ENCODE measurements at places on chromosomes 5 and 9.

DNA sequence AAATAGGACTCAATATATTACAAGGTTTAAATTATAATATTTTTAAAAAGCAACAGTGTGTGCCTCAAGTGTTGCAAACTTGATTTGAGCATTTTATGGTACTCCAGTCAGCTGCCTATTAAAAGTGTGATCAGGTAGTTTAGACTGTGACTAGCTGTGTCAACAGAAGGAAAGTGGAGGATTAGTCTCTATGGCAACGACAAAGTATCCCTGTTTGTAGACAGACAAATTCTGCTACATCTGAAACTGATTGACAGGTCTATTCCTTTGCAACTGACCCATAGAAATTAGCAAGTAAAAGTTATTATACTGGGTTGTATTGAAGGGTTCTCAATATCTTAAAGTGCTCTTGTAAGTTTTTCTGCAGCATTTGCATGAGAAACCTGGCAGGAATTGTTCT lies 249.8 kb upstream of the ARRDC3 start:
- DNase-seq: no peak

DNA sequence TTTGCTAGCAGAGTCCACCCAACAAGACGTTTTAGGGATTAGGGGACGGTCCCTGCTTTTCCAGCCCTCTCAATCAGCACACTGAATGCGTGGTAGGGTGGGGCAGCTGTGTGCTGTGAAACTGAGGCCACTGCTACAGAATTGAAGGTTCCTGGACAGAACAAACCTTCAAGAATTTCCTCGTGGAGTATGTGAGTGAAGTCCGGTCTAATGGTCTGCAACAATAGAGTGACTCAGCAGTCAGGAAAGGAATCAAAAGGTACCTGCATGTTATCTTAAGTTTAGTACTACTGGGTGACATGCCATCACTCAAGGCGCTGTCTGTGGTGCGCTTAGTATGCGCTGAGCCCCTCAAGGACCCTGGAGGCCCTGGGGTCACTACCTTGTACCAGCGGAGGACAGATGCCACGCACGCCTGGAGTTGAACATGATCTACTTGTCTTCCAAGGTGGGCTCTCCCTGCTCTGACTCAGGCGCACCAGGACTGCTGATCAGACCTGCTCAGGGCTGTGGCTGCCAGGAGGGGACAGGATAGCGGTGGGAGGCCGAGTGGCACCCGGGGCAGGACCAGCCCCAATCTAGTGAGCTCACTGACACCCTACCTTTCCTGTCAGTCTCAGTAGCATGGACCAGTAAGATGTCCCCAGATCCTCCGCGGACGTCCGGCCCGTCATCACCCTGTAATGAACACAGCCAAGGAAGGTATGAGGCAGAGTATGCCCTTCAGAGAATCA lies 50.5 kb downstream of the PRRT1B start:
- no peak for DNase-seq

- peak; percentile 85 for DNase-seq
Observed at GRCh38 chr5:69492391-69492922, at the start of gene OCLN. OCLN (plus strand) TSS chr5:69492790; CDS start chr5:69504245, 11,455 bp downstream.

- no peak for DNase-seq
Observed at GRCh38 chr9:91834740-91835139, 115.3 kb downstream of the ROR2 start.

- peak; percentile 44 for DNase-seq
Observed at GRCh38 chr9:5442400-5443011, 4.8 kb upstream of the PLGRKT start.

DNA sequence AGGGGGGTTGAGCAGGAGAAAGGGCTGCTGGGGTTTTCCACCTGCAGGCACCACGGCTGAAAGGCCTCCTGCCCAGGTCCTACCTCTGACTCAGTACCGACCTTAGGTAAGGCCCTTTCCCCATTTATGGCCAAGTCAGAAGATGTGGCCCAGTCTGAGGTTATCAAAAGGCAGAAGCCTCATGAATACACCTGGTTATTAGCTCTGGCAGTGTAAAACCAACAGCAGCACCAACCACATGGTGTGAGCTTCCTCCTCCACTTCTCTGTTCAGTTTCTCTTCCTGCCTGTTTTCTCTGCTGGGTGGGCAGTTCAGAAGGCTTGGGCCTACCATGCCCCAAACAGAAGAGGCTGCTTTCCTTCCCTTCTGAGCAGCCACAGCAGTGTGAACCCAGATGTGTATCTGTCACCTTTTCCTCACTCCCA lies 86.9 kb downstream of the UGCG start:
- no peak for DNase-seq

DNA sequence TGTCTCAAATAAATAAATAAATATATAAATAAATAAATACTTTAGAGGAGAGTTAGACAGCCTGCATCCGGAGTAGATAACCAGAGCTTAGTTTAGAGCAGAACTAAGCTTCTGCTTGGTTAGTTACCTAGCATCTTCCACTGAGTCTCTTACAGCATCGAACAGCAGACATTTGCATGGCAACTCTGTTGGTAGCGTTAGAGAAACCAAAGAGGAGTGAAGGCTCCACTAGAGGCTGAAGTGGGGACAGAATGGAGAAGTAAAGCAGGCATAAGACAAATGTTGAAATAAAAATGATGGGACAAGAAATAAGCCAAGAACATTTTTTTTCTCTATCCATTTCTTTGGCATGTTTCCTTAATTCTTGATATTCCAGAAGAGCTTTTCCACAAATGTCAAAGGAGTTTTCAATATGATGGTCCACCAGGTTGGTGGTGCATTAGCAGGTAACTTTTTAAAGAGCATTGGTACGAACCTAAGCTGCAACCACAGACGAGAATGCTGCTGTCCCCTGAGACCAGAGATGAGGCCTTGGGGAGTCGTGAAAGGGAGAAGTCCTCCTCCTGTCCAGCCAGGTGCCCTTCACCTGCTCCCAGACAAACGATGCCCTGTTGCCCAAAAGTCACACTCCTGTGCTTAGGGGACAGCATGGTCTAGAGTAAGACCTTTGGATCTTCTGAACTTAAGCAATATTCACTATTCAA lies 438.3 kb downstream of the DIRAS2 start:
- DNase-seq: no peak

DNA sequence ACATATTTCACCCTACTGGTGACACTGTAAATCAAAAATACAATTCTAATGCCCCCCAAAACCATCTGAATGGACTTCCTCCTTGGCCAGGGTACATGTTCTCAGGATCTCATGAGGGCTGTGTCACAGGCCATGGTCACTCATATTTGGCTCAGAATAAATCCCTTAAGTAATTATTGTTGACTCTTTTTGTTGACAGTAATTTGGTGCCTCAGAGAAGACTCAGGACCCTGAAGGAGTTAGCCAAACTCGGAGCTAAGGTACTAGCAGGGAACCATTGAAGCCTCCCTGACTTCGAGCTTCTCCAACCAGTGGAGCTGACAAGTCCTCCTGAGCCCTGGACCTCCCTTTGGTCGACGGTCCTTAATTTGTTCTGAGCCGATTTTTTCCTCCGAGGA lies 51.2 kb upstream of the SNAPC3 start:
- no peak for DNase-seq

DNA sequence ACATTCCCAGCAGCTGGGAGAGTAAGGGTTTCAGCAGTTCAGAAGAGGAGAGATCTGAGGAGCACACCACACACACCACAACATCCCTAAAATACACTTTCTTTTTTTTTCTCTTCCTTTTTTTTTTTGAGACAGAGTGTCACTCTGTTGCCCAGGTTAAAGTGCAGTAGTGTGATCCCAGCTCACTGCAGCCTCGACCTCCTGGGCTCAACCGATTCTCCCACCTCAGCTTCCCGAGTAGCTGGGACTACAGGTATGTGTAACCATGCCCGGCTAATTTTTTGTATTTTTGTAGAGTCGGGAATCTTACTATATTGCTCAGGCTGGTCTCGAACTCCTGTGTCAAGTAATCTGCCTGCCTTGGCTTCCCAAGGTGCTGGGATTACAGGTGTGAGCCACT lies 9.7 kb upstream of the UBAP1 start:
- no peak for DNase-seq

DNA sequence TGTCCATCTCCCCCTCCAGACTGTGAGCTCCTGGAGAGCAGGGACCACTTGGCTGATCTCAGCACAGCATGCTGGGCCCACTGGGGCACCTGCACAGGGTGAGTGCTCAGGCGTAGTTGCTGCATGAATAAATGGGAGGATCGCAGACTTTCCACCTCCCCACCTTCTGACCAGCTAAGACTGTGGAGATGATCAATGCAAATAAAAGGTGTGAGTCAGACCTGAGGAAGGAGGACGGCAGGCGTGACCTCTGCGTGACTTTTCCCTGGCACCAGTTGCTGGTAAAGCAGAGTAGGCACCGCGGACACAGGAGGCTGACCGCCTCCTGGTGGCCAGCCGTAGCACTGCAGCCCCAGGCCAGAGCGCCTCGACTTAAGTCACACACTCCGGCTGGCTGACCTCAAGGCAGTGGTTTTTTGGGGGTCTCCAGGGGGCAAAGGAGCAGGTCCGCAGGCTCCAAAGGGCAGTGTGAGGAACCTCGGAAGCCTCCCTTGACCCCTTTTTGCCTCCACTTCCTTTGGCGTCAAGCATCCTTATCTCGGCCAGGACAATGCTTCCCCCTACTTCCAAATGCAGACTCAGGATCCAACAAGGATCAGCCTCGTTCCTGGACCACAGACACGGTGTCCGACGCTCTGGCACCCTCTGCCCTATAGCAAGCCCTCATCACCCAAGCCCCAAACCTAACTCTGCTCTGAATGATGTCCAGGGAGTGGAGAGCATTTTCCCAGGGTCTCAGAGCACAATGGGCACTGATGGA lies 12.7 kb upstream of the TDRD7 start:
- DNase-seq: peak; percentile 82

- no peak for DNase-seq
Observed at GRCh38 chr5:130541617-130542221, 623.3 kb downstream of the HINT1 start.

DNA sequence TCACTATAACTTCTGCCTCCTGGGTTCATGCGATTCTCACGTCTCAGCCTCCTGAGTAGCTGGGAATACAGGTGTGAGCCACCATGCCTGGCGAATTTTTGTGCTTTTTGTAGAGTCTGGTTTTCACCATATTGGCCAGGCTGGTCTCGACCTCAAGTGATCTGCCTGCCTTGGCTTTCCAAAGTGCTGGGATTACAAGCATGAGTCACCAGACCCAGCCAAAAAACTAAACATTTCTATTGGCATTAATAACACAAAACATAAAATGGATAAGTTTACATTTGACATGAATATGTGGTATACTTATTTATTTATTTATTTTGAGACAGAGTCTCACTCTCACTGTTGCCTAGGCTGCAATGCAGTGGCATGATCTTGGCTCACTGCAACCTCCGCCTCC lies 13.6 kb upstream of the REEP5 start:
- no peak for DNase-seq

GRCh38 chr5:97452646-97453045 lies 269.6 kb upstream of the RIOK2 start:
- no peak for DNase-seq

GRCh38 chr5:7664208-7664607 lies 186.7 kb downstream of the CFAP90 start:
- DNase-seq: no peak

GRCh38 chr5:90875456-90875855 lies 316.9 kb downstream of the ADGRV1 start:
- no peak for DNase-seq

DNA sequence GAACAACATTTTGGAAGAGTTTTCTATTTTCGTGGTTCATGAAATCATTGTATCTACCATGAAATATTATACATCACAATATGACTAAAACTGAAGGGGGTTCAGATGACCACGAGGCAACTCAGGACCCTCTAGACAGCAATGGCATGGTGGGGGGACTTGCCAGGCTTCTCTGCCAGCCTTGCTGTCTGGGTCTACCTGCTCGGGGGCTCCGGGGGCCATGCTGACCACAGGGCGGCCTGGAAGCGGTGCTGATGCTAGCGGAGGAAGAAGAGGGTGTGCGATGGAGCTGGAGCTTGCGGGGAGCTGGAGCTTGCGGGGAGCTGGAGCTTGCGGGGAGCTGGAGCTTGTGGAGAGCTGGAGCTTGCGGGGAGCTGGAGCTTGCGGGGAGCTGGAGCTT lies 89.2 kb upstream of the IRX4 start:
- no peak for DNase-seq

DNA sequence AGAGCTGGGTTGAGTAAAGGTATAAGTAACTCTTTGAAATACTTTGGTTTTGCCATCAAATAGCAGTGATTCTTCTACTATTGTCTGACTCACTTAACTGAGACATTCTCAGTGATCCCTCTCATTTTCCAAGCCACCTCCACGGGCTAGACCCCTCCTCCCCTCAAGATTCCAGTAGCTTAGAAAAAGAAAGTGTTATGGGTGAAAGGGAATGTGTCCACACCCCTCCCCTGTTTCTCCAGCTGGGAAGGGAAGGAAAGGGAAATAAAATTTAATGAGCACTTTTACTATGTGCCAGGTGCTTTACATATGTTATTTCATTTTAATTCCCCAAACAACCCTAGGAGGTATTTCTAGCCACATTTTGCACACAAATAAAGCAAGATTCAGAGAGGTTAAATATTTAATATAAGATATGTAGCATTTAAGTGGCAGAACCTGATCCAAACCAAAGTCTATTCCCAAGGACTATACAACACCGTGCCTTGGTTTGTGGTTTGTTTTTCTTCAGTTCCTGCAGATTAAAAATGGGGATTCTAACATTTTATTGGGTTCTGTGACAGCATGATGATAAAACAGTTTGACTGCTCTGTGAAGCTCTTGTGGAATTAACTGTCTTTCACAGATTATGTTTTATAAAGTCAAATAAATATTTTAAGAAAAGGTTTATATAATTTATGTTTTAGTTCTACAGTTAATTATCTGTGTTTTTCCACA lies 135.9 kb downstream of the ZSWIM6 start:
- no peak for DNase-seq

DNA sequence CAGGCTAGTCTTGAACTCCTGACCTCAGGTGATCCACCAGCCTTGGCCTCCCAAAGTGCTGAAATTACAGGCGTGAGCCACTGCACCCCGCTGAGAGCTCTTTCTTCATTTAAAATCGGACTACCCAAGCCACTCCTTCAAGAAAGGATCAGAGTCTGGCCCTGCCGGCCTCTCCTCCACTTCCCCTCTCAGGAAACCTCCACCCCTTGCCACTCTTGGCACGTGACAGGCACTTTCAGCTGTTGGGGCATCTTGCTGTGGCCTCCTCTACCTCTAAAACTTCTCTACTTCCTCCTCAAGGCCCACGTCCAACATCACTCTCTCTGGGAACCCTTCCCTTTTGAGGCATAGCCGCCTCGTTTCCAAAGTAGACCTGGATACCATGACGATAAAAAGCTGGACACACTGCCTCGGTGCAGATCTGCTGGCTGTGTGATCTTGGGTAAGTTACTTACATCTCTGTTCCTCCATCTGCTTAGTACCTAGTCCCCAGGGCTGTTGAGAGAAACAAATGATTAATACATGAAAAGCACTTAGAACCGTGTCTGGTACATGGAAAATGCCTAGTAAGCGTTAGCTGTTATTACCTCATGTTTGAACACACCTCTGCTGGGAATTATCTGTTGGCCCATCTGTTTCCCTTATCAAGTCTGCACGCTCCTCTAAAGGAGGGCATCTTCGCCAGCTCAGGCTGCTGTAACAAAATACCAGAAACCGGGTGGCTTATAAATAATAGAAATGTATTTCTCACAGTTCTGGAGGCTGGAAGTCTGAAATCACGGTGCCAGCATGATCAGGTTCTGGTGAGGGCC lies 55.3 kb downstream of the SMIM23 start:
- no peak for DNase-seq
